ENCODE measurements at places on chromosomes 3 and 15.

GRCh38 chr3:46130631-46131310 lies 77.3 kb downstream of the CCR1 start:
- DNase-seq, result no peak

DNA sequence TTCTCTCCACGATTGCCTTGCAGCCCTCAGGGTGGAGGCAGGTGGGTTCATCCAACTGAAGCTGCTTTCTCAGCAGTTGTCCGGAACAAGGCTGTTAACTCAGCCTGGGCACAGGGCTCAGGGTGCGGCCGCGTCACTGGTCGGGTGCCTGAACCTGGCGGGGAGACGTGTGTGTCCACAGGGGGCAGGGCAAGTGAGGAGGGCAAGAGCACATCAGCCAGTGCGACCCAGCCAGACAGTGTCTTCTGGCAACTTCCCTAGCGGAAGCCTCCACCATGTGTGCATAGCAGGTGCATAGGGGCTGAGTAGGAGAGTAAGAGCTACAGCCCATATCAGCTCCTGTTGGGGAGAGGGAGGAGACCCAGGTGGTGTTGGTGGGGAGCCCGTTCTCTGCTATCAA lies 150.4 kb upstream of the THRB start:
- no peak for DNase-seq

GRCh38 chr3:5162102-5162501 lies 25.4 kb upstream of the EDEM1 start:
- DNase-seq, result no peak

DNA sequence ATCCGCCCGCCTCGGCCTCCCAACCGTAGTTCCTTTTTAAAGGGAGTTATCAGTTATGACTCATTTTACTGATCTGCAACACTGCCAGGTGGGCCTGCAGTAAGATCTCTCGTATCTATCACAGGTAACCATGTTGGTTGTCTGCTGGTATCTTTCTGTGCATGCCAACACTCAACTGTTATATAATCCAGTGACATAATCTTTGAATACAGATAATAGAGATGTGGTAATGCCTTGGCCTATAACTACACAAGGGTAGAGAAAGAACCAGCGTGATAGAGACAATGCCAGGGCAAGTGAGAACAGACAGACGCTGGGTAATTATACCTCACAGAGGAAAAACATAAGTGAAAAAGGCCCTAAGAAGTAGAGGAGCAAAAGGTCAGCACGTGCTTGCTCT lies 11.0 kb upstream of the ARPP19 start:
- no peak for DNase-seq

GRCh38 chr3:115228266-115228665 lies 81.2 kb upstream of the ZBTB20 start:
- no peak for DNase-seq

- no peak for DNase-seq
Observed at GRCh38 chr15:76866716-76867321, 38.3 kb downstream of the SCAPER start.

GRCh38 chr3:61146010-61146890 lies 105.0 kb downstream of the FHIT start:
- no peak for DNase-seq

DNA sequence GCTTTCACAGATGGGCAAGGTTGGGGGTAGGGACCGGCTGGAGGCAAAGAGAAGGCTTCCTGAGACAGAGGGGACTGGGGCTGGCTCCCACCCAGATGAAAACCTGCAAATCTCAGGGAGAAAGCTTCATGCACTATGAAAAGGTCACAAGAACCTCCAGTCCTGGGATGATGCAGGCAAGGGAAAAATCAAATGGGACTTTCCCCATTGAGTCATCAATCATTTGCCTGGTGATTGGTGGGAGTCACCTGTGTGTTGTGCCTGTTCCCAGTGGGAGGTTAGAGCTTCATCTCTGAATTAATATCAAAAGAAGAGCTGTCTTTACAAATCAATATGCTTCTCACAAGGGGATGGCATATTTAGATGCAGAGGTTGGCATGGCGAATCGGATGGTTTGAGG lies 49.9 kb downstream of the CACNA1D start:
- DNase-seq, result no peak

DNA sequence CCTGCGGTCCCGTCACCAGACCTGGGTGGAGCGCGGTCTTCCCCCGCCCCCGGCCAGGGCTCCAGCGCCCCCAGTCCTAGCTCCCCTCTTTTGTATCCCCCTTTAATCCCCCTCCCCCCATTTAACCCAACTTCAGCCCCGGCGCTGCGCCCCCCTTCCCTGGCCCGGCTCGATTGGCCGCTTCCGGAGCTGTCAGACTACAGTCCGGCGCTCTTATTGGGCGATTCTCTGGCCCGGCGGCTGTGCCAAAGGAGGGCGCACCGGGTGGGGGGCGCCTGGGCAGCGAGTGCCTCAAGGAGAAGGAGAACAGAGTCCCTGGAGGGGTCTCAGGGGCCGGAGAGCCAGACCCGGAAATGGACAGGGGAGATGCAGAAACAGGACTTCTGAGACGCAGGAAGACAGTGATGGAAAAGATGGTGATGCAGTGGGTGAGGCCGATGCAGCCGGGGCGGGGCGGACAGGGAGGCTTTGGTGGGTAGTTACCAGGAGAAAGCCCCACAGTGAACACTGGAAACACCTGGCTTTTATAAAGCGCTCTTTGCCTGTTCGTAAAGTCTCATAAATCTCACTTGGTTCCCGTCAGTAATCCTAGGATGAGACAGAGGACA lies 1.2 kb upstream of the ADCY5 start:
- DNase-seq, result no peak

DNA sequence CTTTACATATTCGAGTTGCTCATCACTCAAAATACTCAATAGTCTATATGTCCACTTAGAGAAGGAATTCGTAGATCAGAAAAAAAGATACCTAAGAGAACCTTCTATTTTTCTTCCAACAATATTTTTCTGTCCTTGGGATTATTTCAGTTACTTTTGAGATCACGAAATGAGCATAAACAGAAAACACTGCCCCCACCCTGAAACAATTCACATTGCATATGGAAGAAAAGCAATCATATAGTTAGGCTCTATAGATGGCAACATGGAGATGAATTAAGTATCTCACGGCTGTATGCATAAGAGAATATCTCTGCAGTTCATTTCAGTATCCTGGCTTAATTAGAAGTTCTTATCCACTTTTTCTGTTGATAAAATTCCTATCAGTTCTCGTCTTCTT lies 391.1 kb downstream of the FGF12 start:
- DNase-seq, result no peak
